ENCODE measurements at places on chromosomes 5 and 9. TPM values are rescaled to one million over a fixed set of nuclear protein-coding genes. Genes with fewer than 3 reads are reported as not detected.

PLPPR1 gene
- total RNA-seq = 4.6 TPM

SIT1 gene
- not detected for total RNA-seq

EDIL3 gene
- 2.0 TPM for total RNA-seq

NTRK2 gene
- total RNA-seq = 0.16 TPM

HMGCR gene
- 162 TPM for total RNA-seq

TRPM6 gene
- total RNA-seq = 0.99 TPM

MAN2A1 gene
- 50.7 TPM for total RNA-seq

BRINP1 gene
- total RNA-seq = 8.7 TPM

DRD1 gene
- total RNA-seq = 0.34 TPM

WASHC1 gene
- 20.3 TPM for total RNA-seq

CCDC171 gene
- total RNA-seq = 8.3 TPM

LCN9 gene
- 10.4 TPM for total RNA-seq
